ENCODE measurements at places on chromosomes 3 and 15.

GRCh38 chr3:170367797-170368196, 10.3 kb downstream of the SKIL start:
- DNase-seq: no peak

DNA sequence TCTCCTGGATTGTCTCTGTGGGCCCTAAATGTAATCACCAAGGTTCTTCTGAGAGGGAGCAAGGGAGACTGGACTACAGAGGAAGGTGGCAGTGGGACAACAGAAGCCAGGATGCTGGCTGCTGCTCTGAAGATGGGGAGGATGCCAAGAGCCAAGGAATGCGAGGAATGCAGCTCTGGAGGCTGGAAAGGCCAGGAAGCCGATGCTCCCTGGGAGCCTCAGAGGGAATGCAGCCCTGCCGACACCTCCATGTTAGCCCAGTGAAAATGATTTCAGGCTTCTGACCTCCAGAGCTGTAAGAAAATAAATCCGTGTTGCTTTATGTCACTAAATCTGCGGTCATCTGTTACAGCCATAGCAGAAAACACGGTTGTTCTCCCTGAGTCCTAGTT, 44.1 kb downstream of the UMPS start:
- peak; percentile 57 for DNase-seq

DNA sequence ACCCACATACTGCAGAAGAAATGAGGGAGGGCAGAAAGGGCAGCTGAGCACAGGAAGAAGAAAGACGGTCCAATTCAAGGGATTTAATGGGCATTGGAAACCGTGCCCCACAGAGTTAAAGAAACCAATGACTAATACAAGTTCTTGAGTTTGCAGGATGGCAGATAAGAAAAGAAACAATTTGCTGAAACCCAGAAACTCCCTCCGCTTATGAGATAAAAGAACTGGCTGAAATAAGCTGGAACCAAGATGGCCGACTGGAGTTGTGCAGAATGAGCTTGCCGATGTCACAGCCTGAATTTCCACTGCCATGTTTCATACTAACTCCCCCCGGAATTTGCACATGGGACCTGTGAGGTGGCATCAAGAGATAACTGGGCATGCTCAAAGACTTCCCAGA, 47.1 kb downstream of the SCAP start:
- no peak for DNase-seq

DNA sequence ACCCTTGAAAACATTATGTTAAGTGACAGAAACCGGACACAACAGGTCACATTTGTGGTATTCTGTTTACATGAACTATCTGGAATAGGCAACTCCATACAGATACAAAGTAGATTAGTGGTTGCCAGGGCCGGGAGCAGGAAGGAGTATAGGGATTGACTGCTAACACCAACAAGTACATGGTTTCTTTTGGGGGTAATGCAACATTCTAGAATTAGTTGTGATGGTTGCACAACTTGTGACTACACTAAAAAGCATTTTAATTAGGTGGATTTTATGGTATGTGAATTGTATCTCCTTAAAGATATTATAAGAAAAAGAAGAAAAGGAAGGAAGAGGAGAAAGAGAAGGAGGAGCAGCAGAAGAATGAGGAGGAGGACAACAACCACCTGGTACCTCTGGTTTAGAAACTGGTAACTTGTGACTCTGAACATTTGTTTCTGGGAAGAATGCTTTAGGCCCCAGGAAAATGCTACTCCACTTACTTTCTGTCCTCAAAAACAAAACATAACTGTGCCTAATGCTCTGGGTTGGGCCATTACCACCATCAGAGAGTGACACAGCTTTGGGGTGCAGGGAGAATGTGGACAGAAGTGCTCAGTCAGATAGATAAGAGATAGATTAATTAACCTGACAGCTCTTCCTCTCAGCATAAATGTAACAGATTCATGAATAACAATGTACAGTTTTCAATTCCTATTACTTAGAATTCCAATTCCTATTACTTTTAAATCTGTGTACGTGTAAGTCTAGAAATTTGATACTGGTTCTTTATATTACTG, 20.3 kb downstream of the SETMAR start:
- no peak for DNase-seq

DNA sequence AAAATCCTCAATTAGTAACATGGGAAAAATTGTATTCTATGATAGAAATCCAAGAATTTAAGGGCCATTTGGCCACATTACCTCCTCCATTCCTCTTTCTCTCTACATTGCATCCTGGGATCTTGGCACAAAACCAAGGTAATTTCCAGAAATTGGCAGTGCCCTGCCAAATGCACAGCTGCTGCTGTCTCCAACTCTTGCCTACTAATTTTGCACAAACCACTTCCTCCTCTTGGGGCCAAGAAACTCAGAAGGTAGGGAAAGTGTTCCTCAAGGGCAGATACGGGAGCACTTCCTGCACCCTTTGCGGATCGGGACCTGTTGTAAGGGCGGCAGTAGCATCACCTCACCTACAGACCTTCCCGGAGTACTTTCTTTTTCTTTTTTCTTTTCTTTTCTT, 57.8 kb downstream of the MAP3K13 start:
- DNase-seq: no peak

DNA sequence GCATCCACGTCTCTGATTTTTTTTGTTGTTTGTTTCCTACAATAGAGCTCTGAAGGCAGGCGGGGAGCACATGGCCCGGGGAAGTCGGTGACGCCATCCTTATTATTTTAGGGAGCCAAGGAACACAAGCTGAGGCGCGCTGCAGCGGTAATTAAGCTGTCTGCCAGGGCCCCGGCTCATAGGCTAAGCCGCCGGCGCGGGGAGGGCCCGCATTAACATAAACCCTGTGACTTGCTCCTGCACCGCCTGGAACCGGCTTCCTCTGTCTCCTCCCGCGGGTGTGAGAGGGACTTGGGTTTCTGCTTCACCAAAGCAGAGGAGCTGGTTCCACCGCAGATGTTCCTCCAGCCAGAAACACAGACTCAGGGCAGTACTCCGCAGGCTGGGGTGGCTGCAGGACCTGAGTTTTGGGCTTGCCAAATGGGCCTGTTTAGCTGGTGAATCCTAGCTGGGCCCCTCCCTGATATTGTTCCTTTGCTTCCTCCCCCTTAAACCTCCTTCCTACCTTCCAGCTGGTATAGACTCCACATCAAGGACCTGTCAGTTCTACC, 25.3 kb downstream of the ANP32A start:
- DNase-seq: peak; percentile 85

- DNase-seq: peak; percentile 20
These were observed 17.9 kb upstream of the FAN1 start for GRCh38 chr15:30885814-30886213.

DNA sequence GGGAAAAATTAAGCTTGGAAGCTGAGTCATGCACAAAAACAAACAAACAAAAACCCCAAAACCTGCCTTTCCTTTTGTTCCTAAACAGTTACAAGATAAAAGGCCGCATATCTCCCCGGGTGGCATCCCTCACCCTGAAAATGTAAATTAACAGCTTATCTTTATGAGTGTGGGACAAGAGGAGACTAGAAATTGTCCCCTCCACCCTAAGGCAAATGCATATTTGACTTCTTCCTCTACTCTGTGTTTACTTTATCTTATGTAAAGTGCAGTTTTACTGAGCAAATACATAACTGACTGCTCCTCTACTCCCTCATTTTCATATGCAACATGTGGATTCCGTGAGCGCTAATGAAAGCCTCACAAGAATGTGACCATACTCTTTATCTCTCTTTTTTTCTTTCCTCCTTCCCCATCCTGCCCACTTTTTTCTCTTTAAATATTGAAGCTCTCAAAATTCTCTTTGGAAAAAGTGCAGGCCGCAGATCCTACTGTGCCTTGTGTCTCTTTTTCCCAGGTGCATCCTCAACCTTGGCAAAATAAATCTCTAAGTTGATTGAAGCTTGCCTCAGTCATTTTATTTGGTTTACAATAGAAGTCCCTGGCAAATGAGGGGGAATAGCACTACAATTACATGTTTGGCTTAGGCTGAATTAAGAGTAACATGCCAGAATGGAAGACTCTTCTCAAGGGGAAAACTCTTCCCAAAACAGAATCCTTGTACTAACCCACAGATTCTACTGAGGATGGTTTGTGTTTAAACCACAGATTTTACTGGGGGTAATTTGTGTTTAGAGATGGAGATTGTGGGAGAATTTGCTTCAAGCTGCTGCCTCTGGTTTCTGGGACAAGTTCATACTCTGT, 72.7 kb upstream of the WDR72 start:
- no peak for DNase-seq

GRCh38 chr3:177613901-177614300, 416.6 kb upstream of the TBL1XR1 start:
- DNase-seq: no peak

GRCh38 chr15:78614021-78614420, 6.8 kb downstream of the CHRNA3 start:
- DNase-seq: no peak

DNA sequence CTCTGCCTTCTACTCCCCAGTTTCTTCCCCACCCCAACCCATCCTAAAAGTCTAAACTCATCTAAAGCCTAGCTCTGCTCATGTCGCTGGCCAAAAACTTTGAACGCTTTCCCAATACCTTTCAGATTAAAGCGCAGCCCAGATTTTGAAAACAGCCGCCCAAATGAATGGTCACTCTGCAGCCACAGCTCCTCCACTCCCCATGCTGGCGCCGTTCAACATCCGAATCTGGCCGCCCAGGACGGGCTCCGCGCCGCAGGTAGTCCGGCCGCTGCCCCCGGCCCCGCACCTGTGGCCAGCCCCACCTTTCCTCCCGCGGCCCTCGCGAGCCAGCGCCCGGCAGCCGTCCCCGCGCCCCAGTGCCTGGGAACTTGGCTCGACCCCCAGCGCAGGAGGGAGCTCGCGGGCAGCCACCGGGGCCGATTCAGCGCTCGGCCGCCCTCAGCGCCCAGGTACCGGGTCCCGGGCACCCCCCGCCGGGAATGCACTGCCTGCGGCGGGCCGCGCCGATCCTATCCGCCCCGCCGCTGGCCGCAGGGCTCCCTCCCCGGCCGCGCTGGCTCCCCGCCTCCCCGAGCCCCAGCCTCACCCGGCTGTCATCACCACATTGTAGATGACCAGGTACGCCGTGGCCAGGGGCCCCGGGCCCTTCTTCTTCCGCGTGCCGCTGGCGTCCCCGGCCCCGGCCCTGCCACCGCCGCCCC, 417 bp downstream of the HACD2 start:
- DNase-seq: peak; percentile 34

DNA sequence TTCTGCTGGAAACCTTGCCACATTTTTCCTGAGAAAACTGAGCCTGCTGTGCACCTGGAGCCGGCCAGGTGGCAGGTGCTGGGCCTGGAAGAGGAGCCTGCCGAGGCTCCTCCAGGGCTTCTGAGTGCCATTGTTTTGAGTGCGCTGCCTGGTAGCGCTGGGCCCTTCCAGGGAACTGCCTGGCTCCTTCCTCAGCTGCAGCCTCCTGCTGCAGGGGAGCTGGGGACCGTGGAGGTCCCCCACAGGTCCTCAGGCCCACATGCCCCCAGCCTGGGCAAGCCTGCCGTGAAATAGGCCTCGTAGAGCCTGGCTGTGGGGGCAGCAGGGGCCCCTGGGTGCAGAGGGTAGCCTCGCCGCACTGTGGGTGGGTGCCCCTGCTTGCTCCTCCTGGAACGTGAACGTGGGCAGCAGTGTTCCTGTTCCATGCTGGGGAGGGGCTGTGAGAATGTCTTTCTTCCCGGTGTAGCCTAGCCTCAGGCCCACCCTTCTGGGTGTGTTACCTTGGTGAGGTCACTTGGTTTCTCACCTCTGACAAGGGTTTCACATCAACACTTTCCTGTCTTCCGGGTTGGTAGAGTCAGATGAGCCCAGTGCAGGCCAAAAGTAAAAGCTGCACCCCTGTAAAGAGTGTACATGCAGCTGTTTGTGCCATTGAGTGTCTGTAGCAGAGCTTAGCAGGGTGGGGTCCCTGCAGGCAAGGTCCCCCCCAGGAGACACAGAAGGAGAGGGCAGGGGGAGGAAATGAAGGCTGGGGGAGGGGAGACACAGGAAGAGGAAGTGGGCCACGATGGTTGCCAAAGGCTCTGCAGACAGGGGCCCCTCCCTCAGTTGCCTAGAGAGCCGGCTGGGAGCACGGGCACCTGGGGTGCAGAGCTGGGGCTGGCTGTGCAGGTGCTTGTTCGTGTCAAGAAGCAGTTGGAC, 34.5 kb downstream of the KLF13 start:
- no peak for DNase-seq

- peak; percentile 55 for DNase-seq
These were observed 61.1 kb upstream of the GATA2 start for GRCh38 chr3:128554100-128554464.

GRCh38 chr3:13338231-13338630, 81.9 kb downstream of the NUP210 start:
- no peak for DNase-seq

DNA sequence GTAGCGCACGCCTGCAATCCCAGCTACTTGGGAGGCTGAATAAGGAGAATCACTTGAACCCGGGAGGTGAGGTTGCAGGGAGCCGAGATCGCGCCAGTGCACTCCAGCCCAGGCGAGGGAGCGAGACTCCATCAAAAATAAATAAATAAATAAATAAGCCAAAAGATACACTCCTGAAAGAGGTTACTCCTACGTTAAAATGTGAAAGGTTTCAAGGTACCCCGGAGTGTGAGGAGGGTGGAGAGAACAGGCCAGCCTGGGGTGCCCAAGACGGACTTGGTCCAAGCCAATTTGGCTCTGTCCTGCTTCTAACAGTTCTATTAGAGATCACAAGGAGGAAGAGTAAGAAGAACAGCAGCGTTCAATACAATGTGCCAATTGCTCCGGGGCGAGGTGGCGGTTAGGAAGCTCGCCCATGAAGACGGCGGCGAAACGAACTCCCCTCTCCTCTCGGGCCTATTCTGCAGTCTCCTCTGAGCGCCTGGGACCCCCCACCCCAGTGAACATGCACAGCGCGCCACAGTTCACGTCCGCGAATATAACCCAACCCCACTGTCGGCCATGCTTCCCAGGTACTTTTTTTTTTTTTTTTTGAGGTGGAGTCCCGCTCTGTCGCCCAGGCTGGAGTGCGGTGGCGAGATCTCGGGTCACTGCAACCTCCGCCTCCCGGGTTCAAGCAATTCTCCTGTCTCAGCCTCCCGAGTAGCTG, 942 bp downstream of the ELP6 start:
- DNase-seq: peak; percentile 28

- no peak for DNase-seq
These were observed 10.3 kb downstream of the EID1 start for GRCh38 chr15:48888191-48888590.

DNA sequence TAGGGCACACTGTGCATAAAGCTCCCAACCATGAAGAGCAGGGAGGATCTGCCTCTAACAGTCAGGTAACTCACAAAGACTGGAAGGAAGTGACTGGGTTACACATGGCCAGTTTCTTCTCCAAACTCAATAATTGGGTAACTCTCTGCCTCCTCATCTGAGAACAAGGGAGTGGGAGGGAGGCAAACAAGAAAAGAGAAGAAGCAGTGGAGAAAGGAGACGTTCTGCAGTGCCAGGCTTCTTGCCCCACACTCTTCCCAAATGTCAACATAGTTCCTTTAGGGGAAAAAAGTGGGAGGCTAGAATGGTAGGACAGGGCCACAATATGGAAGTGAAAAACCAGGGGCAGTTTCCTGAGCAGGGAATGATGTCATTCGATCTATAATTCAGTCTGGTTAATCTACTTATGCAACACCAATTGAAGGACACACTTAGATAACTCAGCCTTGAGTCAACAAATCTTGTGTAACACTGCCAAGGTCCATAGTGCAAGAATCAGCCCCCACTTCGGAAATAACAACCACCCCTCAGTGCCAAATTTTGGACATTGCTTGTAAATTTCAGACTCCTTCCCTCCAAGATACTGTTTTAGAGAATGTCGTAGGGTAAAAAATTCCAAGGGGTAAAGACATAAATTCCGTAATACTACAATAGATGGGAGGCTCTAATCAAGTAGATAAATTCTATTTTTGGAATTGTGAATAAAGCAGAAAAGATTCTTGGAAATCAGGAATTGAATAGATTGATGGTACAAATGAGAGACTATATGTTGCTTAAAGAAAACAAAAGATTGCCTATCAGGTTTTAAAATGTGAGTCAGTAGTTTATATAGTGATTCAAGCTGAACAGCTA, 143.0 kb downstream of the LPP start:
- peak; percentile 85 for DNase-seq
